MM.1S (cell line): ENCODE measurements at places on chromosomes 2 and 18.

DNA sequence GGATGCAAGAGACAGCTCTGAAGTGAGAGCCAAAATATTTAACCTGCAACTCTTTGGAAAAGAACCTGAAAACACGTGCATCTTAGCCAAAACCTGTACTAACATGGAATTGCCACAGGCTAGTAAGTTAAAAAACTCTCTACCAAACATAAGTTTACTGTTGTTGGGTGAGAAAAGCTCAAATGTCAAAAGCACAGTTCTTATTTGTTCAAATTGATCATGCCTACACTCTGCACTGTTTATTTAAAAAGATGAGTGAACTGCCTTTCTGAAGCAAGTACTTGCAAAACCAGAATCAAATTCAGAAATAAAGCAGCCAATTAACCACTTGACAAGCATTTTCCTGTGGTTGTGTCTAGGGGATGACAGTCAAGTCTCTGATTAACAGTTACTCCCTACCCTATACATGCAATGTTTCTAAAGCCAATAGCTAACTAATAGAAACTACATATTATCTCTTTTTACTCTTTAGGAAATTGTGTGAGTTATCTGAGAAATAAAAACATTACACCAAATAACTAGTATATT lies 5.6 kb downstream of the IKZF2 start:
- no peak for DNase-seq

- DNase-seq, result no peak
These were observed 130.2 kb downstream of the EXOC6B start for GRCh38 chr2:72695676-72696075.

DNA sequence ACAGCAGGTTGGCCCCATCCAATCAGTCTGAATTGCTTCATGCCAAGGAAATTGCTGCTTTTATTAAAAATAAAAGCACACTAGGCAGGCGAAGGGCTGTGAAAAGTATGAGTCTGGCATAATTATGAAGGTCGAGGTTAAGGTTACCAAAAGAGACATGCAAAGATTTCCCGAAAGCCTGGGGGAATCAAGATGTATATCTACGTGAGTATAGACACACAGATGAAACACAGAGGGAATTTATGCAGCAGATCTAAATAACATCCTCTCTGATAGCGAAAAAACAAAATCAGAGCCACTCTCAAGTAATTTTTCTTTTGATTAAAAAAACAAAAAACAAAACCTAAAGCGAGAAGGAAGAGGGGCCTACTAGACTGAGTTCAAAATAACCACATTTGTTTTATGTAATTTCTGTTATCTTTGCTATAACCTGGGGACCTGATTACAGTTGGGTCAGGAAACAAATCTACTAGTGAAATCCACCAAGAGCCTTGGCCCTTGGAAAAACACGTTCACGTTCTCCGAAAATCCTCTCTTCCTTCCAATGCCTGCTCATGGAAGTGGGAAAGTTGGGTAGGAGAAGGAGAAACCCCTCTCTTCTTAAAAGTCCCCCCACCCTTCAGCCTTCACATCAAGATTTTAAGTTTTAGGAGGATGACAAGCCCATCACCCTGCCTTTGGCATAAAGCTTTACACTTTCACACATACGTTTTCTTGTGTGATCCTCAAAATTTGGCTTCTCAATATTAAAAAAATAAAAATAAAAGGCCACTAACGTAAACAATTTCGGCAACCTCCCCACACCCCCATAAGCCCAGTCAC lies 1.4 kb downstream of the AAK1 start:
- DNase-seq, result no peak

- no peak for DNase-seq
These were observed 36.6 kb upstream of the COL3A1 start for GRCh38 chr2:188937228-188938220.

GRCh38 chr2:44545005-44545404 lies 183.3 kb downstream of the CAMKMT start:
- no peak for DNase-seq

DNA sequence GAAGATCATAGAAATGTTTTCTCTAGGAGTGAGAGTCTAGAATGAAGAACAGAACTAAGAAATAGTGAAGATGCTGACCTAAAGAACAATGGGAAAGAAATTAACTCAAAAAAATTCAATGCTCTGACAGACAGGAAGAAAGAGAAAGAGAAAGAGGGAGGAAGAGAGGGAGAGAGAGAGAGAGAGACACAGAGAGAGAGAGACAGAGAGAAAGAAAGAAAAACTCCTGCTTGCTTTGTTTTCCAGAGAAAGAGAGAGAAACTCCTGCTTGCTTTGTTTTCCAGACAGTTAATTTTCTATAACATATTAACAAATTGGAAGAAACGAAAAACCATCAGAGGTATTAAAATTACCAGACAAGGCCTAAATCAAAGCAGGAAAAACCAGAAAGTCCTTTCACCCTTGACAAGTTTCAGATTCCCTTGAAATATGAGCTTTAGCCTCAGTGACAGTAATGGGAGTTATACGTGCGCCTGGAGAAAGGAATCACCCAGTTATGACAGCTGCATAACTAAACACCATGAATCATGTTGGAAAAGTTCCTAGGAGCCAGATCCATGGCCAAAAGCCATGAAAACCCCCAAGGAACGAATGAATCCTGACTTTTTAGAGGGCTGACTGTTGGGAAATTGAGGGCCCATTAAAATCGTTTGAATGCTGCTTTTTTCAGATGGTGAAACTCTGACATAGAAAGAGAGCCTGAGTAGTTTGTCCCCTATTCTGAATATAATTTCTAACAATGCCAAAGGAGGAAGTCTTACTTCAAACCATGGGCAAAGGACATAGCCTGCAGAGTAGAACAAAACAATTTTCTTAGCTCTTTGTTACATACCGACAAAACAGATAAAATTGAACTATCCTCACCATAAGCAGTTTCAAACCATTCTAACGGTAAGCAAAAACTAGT lies 228.6 kb upstream of the CHST9 start:
- no peak for DNase-seq

DNA sequence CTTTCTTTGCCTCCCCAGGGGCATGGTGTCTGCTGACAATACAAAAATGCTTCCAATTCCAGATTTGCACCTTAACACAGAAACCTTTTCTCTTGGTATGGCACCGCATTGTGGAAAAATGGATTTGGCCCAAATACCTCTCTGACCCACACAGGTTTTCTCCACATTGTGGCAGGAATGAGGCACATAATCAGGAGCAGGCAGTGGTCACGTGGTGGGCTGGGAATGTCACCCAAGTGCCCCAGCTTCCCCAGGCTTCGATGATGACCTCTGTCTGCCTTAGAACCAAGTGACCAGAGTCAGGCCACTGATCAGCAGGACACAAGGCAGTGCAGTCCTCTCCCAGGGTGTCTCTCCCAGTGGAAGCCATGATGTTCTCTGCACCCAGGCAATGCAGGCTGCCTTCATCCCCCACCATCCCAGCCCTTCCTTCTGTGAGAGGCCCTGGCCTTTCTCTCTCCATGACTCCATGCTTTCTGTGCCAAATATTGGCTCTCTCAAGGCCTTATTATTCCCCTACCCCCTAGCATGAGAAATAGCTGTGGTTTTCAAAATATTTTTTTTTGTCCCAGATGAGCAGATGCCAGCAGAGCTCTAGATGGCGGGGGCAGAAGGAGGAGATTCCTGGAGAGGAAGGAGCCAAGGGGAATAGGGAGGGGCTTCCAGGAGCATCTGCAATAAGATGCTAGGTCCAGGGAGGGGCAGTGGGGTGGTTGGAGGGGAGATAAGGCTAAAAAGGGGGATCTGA lies 198.9 kb downstream of the ACKR3 start:
- DNase-seq, result no peak

GRCh38 chr18:58316396-58317342 lies 272.6 kb downstream of the NEDD4L start:
- DNase-seq, result no peak

GRCh38 chr18:77755187-77755586 lies 505.5 kb downstream of the GALR1 start:
- DNase-seq, result no peak

DNA sequence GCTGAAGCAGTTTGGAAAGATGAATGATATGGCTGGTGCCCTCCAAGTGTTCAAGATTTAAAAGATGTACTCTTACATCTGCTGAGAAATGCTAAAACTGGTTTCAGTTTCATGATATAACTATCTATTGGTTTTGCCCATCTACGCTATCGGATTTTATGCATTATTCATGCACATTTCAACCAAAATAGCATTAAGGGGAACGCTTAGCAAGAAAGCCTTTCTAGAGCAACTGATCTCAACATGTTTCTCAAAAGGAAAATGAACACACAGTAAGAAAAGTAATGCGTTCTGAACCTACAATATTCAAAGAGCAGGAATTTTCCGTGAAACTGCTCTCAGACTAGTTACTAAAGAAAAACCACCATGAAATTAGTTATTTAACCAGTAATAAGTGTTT lies 93.9 kb downstream of the CABYR start:
- no peak for DNase-seq

GRCh38 chr2:215236131-215236530 lies 75.7 kb upstream of the ATIC start:
- no peak for DNase-seq

- DNase-seq, result no peak
These were observed 73.5 kb downstream of the CCBE1 start for GRCh38 chr18:59623456-59624368.

DNA sequence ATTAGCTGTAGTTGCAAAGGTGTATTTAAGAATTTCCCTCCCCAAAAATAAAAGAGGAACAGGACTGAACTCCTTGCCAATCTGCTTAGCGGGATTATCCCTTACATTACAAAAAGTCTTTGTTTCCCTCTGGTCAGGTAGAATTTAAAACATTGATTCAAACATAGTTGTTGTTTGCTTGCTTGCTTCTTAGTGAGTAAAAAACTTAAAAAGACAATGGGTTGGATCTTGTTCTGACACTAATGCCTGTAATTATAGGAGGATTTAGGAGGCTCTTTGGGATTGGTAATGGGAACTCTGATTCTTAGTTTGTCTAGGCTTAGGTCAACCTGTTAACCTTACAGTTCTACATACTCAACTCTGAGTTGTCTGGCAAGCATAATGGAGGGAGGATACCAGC lies 3.7 kb upstream of the CEBPZOS start:
- DNase-seq, result no peak

- DNase-seq, result no peak
These were observed 6.5 kb upstream of the IL1R2 start for GRCh38 chr2:101985101-101985792.

- no peak for DNase-seq
These were observed 173.7 kb downstream of the NR4A2 start for GRCh38 chr2:156158808-156159207.

- no peak for DNase-seq
These were observed 12.4 kb upstream of the NBEAL1 start for GRCh38 chr2:203002054-203002821.

GRCh38 chr2:47664817-47665216 lies 118.1 kb upstream of the MSH6 start:
- DNase-seq, result no peak

DNA sequence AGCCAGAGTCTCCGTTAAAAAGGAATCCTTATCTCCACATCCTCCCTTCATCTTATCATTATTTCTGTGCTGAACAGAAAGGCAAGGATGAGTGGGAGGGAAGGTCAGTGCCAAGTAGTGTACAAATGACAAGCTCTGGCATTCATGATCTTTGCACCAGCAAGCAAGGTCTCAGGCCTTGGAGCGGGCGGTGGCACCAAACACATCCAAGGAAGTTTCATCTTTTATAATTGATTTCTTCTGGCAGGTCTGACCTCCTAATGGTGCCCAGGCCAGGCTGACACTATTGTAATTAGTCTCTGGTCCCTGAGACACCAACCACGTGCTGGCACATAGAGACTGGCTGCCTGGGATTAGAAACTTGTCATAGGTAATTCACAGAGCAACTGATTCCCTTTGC lies 336.6 kb downstream of the EN1 start:
- no peak for DNase-seq

DNA sequence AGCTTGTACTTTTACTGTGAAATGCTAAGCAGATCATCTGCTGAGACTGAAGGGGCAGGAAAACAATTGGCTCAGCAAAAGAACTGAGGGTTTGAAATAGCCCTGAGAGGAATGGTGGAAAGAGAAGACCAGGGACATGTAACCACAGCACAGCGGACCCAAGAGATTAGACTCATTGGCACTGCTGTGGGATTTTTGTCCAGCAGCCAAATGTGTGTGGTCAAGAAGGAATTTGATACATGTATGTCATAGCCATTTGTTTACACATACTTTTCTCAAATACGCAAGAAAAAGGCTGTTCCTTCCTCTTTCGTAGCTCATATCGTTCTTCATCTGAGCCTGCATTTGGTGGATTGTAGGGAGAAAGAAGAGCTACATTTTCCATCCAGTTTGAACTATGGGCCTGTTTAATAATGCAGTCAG lies 73.8 kb downstream of the TRABD2A start:
- no peak for DNase-seq

- DNase-seq, result no peak
These were observed 88.8 kb downstream of the EPAS1 start for GRCh38 chr2:46385786-46386577.

- DNase-seq, result no peak
These were observed 298.5 kb downstream of the INSIG2 start for GRCh38 chr2:118386641-118387302.
